Smooth muscle cell of the brain vasculature (primary cell): ENCODE measurements at places on chromosomes 1 and 21.

- DNase-seq = no peak
These were observed 689 bp upstream of the ZNF644 start for GRCh38 chr1:91022518-91022929.

DNA sequence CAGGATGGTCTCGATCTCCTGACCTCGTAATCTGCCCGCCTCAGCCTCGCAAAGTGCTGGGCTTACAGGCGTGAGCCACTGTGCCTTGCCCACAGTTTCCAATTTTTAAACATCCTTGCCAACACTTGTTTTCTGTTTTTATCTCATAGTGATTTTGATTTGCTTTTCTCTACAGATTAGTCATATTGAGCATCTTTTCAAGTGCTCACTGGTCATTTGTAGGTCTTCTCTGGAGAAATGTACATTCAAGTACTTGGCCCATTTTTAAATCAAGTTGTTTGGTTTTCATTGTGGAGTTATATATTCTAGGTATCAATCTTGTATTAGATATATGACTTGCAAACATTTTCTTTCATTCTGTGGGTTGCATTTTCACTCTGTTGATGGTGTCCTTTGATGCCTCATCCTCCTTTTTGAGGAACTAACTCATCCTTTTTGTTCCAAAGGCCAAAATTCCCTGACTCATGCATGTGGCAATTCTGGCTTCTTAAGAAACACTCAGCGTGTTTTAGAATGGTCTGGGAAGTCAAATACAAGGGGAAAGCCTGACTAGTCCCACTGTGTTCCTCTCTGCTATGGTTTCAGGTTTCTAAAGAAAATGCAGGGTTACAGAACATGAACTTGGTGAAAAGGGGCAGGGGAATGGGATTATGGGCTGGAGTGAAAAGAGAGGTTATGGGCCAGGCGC, 37.3 kb downstream of the PTAFR start:
- no peak for DNase-seq

DNA sequence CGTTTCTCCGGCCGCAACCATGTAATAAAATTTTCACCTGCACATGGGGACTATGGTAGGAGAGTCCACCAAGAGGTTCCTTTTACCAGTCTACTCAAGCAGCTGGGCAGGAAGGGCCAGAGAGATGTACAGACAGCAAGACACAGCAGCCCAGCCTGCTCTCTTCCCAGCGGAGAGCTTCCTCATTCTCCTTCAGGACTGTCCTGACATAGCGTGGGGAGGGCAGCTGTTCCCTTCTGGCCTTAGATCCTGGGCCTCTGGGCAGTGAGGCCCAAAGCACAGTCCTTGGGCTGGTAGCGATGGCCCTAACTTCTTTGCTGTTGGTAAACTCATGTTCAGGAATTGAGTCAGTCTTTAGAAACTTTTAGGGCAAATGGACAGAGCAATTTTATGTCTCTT, 89.1 kb downstream of the BCAR3 start:
- no peak for DNase-seq

DNA sequence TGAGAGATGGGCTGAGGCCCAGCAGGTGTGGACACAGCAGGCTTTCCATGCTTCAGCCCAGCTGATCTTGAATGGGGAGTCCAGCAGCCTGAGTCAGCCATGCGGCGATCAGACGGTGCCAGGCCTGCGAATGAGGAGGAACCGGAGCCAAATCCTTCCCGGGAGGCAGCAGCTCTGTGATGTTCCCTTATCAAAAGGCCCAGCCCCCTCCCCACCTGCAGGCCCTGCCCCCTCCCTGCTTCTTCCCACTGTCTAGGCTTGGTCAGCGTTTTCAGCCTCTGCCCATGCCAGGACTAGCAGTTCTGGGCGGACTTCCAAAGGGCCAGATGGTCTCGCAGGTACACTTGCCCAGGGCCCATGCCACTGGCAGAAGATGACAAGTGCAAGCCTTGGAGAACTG, 253.8 kb downstream of the KAZN start:
- DNase-seq = no peak

- no peak for DNase-seq
These were observed 8.0 kb upstream of the EIF2B3 start for GRCh38 chr1:44994309-44994898.

DNA sequence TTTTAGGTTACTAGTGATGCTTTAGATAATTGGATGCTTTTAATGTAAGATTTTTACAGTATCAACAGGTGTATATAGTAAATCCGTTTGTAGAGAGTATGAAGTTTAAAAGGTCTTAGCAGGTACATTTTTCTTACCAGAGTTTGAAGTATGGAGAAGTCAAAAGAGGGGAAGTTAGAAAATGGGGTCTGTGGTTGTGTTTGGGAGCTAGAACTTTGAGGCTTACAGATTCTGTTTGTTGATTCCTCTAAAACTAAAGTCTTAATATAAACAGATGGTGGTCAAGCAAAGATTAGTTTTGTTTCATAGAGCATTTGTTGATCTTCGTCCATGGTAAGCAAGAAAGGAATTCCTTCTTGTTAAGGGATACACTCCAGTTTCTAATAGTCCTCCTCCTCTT, 35.8 kb downstream of the CDC42 start:
- no peak for DNase-seq

GRCh38 chr1:88371436-88372023, 312.5 kb upstream of the PKN2 start:
- DNase-seq = no peak

- no peak for DNase-seq
These were observed 11.5 kb upstream of the LAPTM5 start for GRCh38 chr1:30768830-30769718.

DNA sequence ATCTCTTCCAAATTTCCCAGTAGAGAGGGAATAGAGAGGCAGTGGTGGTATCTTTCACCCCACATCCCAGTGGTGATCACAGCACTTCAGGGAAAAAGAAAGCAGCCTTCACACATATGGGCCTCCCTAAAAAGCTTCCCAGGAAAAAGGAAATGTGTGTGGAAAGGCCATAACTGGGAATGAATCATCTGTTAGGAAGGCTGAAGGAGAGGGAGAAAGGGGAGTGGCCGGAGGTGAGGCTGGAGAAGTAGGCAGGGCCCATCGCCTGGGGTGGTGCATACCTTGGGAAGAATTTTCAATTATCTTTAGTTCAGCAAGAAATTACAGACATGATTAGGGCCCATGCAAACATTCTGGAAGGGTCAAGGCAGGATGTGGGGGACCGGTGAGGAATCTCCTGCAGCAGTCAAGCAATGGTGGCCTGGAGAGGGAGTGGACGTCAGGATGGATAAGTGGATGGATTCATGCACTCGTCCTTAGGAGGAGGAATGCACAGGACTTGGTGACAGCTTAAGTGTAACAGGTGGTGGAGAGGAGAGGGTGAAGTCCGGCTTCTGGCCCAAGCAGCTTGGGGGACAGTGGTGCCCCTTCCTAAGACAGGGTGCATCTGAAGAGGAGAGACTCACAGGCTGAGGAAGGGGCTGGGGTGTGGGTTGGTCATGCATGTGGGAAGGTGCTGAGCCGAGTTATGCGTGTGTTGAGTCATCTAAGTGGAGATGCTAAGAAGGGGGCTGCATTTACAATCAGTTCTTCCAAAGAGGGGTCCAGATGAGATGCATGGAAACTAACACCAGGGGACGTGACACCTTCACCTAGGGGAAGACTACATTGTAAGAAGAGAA, 17.9 kb downstream of the HIVEP3 start:
- no peak for DNase-seq

GRCh38 chr1:116763116-116763786, 9.0 kb downstream of the CD2 start:
- peak; percentile 79 for DNase-seq

DNA sequence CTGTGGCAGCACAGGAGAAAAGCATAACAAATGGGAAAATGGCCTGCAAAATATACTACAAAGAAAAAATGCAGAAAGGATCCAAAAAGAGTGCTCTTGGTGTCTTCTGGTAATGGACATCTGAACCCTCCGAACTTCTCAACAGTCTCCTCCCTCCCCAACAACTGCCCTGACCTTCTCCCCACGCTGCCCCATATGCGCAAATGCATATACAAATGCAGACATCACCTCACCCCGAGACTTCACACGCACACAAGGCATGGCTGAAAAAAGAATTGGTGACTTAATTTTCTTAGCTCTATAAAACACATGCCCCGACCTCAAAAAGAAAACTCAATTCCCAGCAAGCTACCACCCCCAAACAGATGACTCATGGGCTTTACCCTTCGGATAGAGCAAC, 8.4 kb downstream of the KCND3 start:
- no peak for DNase-seq

- peak; percentile 67 for DNase-seq
These were observed 9.6 kb upstream of the EPS8L3 start for GRCh38 chr1:109773203-109773899.

DNA sequence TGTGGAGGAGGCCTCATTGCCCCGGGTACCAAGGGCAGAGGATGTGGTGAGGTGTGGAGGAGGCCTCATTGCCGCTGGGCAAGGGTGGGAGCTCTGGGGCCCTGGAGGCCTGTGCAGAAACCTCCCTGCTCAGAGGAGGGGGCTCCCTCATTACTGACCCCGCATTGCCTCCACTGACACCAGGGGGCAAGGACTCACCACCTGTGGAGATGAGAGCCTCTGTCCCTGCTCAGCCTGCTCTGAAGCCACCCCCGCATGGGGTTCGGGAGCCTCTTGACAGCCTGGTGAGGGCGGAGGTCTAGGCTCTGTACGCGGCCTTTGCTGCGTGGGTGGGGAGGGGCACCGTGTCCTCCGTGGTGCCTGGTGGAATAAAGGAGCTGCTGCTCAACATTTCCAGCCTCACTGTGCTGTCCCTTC, 95.0 kb upstream of the COL6A1 start:
- DNase-seq = no peak

DNA sequence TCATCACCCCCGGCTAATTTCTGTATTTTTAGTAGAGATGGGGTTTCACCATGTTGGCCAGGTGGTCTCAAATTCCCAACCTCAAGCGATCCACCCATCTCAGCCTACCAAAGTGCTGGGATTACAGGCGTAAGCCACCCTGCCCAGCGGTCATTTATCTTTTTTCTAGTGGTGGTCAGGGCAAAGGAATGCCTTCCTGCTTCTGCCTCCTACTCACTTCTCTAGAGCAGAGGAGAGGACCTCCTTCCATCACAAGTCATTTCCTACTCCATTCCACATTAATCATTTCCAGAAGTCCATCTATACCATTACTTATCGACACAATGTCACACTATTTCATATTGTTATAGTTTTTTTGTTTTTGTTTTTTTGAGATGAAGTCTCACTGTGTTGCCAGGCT, 13.3 kb downstream of the FBXO42 start:
- DNase-seq = no peak

- no peak for DNase-seq
These were observed 74.9 kb downstream of the ROR1 start for GRCh38 chr1:63848733-63849132.

DNA sequence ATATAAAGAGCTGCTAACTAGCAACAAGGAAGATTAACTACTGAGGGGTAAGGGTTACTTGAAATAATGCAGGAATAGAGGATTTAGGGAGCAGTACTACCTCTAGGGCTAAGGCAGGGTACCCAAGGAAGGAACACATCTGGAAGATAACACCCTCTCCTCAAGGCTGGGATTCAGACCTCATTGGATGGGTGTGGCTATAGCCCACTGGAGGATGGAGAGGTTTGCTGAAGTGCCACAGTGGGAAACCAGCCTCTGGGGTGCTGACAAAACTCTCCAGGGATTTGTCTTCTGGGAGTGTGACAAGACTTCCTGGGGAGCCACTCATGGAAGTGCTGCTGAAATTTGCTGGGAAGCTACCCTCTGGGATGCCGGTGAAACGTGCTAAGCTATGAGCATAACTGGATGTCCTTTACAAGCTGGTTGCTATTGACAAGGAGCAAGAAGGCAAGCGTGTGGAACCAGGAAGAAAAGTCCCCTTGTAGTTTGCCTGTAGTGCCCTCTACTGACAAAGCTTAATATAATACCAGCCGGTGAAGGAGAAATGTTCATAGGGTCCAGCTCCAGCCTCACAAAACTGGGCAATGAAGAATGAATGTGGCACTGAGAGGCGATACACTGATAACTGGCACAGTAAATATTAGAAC, 122.8 kb upstream of the USP24 start:
- DNase-seq = peak; percentile 47
